CD4-positive, alpha-beta T cell treated with Interleukin-12 subunit alpha and Interleukin-12 subunit beta, for 1 hour (primary cell): ENCODE measurements at places on chromosomes 13 and 19.

DNA sequence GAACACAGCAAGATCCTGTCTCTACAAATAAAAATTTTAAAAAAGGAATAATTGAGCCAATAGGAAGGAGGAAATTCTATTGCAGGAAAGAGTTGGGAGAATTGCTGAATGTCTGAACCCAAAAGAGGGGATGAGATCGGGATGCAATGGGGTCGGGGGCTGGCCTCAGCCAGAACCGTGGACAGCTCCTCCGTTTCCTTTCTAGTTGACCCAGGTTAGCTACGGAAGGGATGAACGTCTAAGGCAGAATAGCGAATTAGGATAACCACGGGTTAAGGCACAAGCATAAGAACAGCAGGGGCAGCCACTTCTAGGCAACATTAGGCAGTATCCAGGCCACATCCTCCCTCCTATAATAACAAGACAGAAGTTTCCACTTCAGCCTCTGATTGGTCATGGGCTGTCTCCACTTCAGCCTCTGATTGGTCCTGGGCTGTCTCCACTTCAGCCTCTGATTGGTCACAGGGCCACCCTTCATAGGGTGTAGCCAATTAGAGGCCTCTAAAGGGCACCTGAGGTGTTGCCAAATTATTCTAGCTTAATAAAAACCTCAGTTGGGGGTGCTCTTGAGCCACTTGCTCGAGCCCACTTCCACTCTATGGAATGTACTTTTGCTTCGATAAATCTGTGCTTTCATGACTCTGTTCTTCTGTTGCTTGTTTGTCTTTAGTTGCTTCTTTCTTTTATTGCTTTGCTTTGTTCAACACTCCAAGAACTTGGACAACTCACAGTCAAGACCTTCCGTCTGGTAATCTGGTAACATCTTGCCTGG lies 24.9 kb upstream of the TPM4 start:
- DNase-seq: peak; percentile 74

DNA sequence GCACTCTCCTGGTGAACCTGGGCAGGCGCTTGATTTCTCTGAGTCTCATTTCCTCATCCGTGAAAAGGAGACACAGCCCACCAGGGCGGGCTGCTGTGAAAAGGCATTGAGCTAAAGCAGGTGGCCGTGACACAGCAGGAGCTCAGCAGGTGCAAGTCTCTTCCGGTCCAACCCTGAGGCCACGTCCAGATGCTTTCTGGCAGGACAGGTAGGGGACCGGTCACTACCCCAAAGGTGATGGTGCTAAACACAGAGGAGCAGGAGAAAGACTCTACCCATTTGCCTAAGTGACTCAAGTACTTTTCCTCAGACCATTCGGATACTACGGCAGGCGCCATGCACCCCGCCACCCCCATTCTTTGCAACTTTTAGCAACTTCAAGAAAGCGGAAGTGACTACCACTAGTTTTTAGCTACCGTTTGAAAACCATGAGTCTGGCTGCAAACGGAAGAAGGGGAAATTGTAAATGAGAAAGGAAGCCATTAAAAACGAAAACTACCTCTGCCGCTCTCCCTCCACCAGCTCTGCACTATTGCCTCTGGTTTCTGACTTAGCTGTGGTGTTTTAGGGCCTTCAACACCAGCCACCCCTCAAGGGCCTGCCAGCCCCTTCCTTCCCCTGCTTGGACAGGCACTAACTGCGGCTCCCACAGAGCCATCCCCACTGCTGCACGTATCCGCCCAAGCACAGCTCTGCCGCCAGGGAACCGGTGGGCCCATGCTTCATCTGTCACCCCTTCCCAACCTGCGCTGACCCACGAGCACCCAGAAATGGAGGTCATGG lies 4.8 kb downstream of the PPP6R1 start:
- DNase-seq: peak; percentile 72

GRCh38 chr19:38650172-38650775 lies 2.8 kb downstream of the ACTN4 start:
- DNase-seq: no peak

DNA sequence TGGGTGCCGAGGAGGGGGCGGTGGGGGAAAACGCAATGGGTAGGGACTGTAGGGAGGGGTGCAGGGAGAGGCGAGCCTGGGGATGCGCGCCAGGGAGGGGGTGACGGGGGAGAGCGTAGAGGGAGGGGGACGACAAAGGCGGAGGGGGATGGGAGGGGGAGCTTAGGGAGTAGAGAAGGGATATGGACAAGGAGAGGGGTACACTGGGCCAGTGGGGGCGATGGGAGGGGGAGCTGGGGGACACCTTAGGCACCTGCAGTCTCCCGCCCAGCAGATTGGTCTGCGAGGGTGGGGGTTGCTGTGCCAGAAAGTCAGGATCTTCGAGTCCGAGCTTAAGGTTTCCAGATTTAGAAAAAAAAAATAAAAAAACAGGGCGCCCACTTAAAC lies 15.7 kb downstream of the CCDC124 start:
- no peak for DNase-seq

DNA sequence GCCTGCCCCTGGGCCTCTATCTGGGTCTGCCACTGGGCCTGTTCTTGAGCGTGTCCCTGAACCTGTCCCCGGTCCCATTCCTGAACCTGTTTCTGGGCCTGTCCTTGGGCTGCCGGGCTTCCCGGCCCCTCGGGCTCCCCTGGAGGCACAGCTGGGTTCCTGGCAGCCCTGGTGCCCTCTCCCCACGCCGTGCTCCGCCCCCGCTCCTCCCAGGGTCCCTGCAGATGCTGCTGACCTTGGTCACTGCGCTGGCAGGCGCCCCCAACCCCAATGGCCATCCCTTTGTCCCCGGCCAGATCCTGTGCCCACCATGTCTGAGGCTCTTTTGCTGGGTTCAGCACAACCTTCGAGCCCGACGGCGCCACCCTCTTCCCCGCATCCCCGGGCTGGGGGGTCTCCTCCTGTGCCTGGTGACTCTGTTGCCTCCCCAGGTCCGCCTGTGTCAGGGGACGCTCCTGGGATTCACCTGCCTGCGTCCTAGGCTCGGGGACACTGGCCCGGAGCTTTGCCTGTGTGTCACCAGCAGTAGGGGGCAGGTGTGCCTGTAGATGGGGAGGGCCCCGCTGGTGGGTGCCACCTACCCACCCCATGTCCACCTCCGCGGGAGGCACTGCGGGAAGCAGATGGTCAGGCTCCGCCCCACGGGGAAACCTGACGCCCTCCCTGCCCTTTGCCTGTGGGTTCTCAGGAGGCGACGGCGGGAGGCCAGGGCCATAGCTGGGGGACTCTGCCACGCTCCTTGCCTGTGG lies 41.0 kb upstream of the GRTP1 start:
- no peak for DNase-seq

DNA sequence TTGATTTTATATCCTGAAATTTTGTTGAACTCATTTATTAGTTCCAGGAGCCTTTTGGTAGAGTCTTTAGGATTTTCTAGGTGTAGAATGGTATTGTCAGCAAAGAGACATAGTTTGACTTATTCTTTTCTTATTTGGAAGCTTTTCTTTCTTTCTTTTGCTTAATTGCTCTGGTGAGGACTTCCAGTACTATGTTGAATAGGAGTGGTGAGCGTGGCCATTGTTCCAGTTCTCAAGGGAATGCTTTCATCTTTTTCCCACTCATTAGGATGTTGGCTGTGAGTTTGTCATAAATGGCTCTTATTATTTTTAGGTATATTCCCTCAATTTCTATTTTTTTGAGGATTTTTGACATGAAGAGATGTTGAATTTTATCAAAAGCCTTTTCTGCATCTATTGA lies 182.2 kb upstream of the SPRY2 start:
- DNase-seq: no peak

GRCh38 chr13:29925457-29926097 lies 75.2 kb upstream of the UBL3 start:
- no peak for DNase-seq

DNA sequence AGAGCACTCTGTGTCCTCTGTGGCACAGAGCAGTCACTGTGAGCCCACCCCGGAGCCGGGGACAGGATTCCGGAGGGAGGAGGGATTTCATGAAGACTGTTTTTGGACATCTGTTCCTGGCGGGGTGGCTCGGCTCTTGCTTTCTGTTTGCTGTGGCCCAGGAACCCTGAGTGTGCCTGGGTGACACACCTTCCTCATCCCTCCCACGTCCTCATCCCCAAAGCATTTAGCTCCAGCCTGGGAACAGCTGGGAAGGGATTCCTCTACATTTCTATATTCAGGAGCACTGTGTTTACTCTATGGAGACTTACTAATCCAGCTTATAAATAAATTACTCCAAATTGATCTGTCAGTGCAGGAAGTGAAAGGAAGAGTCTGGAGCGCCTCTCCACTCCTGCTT lies 97.8 kb upstream of the UBL3 start:
- no peak for DNase-seq

- DNase-seq: peak; percentile 11
These were observed 507 bp downstream of the ALG5 start for GRCh38 chr13:36998624-36999041.
